Muscle of arm (tissue), 14 donors: ENCODE measurements at places on chromosomes 4 and X. TPM values are rescaled to one million over a fixed set of nuclear protein-coding genes. Genes with fewer than 3 reads are reported as not detected.

- no peak for DNase-seq
Observed at GRCh38 chrX:39972340-39972739, 125.4 kb downstream of the BCOR start.

EXOC1L gene
- not detected for polyA plus RNA-seq

- no peak for DNase-seq
Observed at GRCh38 chrX:153370293-153371055, 30.7 kb downstream of the PNMA6E start.

TCEAL2 gene
- polyA plus RNA-seq = 2.7 TPM

GRCh38 chrX:134868771-134869495 lies 121.9 kb upstream of the SMIM10 start:
- no peak for DNase-seq

MAGEB6B gene
- not detected for polyA plus RNA-seq

GRCh38 chr4:111837761-111838160 lies 307.5 kb upstream of the FAM241A start:
- DNase-seq = no peak

- no peak for DNase-seq
Observed at GRCh38 chr4:81881855-81882621, 410.3 kb upstream of the RASGEF1B start.

- DNase-seq = peak; percentile 22
Observed at GRCh38 chrX:24619647-24620046, 27.5 kb downstream of the PCYT1B start.

SLIT2 gene
- not detected for polyA plus RNA-seq

AFP gene
- polyA plus RNA-seq = not detected

MAGEB1 gene
- not detected for polyA plus RNA-seq

CNGA1 gene
- polyA plus RNA-seq = 0.70 TPM

- no peak for DNase-seq
Observed at GRCh38 chrX:48972220-48973164, 848 bp upstream of the KCND1 start.

USP9X gene
- 57.7 TPM for polyA plus RNA-seq

DNA sequence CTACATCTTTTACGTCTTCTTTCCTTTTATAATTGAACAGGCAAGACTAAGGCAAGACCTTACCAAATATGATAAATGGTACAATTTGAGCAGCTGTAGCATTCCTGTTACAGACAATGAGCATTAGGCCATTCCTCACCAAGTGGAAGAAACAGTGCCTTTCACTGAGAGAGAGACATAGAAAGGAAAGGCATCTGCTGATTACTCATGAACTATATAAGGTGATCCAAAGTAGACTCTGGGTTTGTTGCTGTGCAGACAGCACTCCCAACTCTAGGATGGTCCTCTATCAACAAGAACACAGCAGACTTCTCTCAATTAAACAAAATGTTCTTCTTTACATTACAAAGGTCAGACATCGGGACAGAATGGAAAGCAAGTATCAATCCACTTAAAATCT lies 91.9 kb downstream of the FAM13A start:
- DNase-seq = no peak

- no peak for DNase-seq
Observed at GRCh38 chr4:6194458-6195195, 5.7 kb downstream of the JAKMIP1 start.
